Inflammatory macrophage treated with lipopolysaccharide for 4 hours (primary cell): ENCODE measurements at places on chromosomes 12 and 14.

- no peak for DNase-seq
These were observed 3.3 kb downstream of the NKX2-1 start for GRCh38 chr14:36516719-36517241.

GRCh38 chr14:93533437-93533836 is 102.7 kb downstream of the UNC79 start:
- DNase-seq: no peak

GRCh38 chr12:21771311-21771710 is 3.2 kb downstream of the KCNJ8 start:
- DNase-seq: no peak

DNA sequence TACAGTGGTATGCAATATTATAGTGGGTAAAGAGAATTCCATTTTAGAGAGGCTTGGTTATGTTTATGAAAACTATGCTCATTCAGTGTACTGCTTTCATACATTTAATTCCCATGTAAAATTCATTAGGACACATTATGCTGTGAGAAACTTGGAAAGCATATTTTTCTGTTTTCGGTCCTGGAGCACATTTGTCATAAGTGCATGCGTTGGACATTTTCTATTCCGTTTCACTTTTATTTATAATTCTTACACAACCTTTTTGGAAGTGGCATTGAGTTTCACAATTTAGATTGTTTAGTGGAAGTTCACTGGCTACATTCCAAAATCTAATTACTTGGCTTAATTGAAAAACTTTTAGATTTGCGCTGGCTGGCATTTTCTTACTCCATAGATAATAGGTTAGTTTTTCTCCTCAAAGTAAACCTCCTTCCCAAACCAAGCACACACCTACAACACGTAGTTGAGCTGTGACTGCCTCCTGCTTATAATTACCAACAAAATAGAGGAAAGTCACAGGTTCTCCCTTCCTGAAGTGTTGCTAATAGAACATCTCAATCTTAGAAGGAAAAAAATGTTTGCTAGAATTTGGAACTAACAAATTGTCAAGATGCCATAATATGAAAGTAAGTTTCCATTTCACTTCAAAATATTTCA is 938.5 kb downstream of the TRHDE start:
- DNase-seq: no peak

GRCh38 chr12:15897433-15897832 is 13.7 kb upstream of the DERA start:
- DNase-seq: no peak

DNA sequence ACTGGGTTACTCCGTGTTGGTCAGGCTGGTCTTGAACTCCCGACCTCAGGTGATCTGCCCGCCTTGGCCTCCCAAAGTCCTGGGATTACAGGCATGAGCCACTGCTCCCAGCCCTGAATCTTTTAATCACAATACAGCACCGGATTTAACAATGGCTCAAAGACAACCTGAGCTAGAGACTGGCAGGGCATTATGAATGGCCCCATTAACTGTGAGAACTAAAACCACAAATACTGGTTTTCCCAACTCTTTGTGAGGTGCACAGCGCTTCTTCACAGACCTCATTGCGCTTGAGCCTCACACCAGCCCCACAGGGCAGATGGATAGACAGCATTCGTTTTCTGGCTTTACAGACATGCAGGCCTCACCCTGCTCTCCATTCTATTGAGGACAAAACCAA is 107.0 kb upstream of the FKBP4 start:
- DNase-seq: no peak

GRCh38 chr12:42868291-42868690 is 278.7 kb upstream of the PRICKLE1 start:
- no peak for DNase-seq

GRCh38 chr14:74919421-74920165 is 3.5 kb downstream of the RPS6KL1 start:
- DNase-seq: peak; percentile 35

- no peak for DNase-seq
These were observed 64.8 kb upstream of the E2F7 start for GRCh38 chr12:77130193-77130592.

GRCh38 chr12:87368259-87368658 is 660.9 kb downstream of the C12orf50 start:
- DNase-seq: no peak

DNA sequence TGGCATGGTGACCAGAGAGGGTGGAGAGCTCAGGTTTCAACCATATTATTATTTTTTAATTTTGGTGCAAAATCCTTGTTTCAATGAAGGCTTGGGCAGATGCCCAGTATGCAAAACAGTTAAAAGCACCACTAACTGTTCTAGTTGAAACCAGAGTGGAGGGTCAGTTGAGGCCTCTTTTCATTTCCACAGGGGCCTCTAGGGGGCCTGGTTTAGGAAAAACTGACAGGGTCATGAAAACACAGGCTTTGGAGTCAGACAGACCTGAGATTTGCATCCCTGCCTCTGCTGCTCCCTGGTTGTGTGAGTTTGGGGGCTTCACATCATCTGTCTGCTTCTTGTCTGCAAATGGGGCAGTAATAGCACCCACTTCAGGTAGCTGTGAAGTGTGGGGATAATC is 3.3 kb upstream of the RPH3A start:
- DNase-seq: no peak

GRCh38 chr12:52920937-52921336 is 16.1 kb upstream of the KRT8 start:
- no peak for DNase-seq

DNA sequence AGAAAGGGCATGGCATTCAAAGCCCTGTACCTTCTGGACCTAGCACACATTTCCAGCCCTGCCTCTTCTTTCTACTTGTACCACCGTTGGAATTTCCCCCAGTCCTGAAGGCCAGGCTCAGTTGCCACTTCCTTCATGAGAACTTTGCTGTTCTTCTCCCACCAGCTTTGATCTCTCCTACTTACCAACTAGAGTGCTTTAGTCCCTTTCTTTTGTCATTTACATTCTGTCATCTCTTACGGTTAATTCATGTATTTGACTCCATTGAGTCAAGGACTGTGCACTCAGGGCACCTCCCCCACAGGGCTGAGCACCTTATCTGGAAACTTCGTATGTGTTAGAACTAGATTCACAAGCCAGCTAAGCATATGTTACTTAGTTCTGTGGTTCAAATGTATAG is 26.3 kb downstream of the BICDL1 start:
- no peak for DNase-seq

DNA sequence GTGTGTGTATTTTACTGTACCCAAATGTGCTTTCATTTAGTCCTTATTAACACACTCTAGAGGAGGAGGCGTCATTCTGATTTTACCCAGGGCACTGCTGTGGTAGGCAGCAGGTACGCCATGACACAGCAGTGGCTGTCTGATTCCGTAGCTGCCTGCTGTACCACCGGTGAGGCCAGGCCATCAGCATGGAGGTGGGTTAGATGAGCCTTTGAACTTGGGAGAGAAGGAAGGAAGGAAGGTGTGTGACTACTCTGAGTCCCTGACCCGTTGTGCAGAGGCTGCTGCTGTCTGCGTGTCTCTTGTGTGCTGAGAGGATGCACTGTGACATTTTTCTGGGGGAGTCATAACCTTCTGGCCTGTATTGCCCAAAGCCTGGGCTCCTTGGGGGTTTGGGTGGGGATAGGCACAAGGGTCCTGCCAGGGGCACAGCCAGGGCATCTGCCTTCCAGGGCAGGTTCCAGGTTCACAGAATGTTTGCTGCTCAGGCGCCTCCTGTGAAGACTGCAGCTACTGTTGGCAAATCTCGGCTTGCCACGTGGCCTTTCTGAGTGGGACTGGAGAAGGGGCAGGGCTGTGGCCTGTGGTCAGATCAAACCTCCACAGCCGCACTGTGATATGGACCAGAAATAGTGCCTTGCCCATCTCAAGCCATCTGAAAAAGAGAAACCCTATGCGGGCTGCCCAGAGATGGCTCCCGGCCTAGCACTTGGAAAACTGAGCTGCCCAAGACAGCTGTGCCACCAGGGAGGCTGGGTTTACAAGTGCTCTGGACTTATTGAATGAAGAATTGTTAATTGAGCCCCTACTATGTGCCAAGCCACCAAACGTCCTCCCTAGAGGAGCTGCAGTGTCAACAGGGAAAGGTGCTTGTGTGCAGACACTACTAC is 47.1 kb downstream of the MLXIP start:
- no peak for DNase-seq

GRCh38 chr14:85529803-85530574 is at the start of gene FLRT2:
Gene FLRT2, plus strand, starts transcription at chr14:85530144. Its CDS starts 91,371 bp downstream, at chr14:85621515.
- DNase-seq: no peak

DNA sequence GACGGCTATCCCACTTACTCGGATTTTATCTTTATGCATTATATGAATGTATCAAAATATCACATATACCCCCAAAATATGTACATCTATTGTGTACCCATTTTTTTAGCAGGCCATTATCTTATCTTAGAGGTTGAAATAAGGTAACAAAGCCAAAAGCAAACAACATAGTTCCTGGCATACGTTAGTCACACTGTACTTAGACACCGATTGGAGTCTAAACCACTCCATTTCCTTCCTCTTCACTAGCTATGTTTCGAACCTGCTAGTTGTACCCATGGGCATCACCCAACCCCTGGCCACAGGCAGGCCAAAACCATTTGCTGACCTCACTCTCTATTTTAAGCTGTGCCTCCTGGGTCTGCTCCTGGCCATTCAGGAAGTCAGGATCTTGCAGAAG is 66.3 kb downstream of the GRIN2B start:
- DNase-seq: no peak

- DNase-seq: peak; percentile 45
These were observed 3.2 kb upstream of the ZNF839 start for GRCh38 chr14:102316338-102316742.

DNA sequence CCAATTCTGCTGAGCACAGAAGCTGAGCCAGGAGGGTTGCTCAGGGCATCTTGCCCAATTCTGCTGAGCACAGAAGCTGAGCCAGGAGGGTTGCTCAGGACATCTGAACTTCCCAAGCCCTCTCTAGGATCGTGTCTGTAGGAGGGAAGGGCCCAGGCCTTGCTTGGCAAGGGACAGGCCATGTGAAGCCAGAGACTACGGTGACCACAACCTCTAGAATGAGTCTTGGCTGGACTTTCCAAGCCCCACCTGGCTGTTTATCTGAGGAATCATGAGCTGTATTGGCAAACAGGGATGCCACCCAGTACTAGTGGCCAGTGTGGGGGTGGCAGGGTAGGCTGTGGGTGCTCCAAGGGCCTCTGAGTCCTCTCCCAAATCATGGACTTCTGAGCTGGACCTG is 7.7 kb upstream of the SERPINA6 start:
- DNase-seq: peak; percentile 36

GRCh38 chr14:51210594-51210993 is 29.5 kb upstream of the TMX1 start:
- DNase-seq: no peak

DNA sequence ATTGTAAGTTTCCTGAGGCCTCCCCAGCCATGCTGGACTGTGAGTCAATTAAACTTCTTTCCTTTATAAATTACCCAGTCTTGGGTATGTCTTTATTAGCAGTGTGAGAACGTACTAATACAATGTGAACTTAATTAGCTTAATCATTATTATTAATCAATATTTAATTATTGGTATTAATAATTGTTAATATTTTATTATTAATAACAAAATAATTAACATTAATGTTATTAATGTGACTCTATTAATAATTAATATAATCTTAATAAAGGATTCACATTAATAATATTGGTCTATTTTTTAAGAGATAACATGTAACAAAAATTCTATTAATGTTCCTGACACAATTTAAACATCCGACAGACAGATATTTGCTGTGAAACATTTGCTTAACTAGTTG is 164.9 kb upstream of the ATF7IP start:
- no peak for DNase-seq

- no peak for DNase-seq
These were observed 120.1 kb downstream of the MDGA2 start for GRCh38 chr14:47555333-47555732.

- no peak for DNase-seq
These were observed 243.1 kb downstream of the ERC1 start for GRCh38 chr12:1234073-1234472.

GRCh38 chr12:21656905-21657325 is 727 bp downstream of the LDHB start:
- DNase-seq: peak; percentile 30
